ENCODE measurements at places on chromosomes 4 and X.

DNA sequence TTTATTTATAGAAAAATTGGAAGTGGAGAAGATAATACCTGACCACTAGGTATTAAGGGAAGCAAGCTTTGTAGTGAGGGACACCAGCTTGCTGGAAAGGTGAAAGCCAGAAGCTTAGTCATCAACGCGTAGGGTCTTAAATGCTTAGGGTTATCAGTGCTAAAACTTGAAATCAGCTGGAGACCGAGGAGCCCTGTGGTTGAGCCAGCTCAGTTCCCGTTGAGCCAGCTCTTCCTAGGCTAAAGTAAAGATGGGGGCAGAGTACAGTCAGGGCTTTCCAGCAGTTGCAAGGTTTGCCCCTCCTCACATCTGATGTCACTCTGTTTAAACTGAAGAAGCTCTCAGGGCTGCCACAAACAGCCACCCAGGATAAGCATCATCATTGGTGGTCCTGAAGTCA lies 240.7 kb downstream of the DCLK2 start:
- no peak for DNase-seq

DNA sequence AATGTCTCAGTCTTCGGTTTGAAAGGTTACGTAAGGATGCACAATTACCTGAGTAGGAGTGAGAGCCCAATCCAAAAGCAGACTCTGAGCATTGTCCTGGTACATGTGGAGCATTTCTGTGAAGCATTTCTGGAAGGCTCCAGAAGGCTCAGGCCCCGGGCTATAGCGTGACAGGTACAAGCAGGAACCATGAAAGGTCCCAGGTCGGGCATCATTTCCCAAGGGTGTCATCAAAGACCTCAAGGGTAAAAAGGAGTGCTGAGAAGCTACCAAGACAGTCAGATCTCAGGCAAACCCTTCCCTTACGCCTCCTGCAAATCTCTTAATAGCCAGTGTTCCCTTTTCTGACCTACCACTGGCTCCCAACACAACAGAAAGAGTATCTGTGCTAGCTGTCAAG lies 30.8 kb downstream of the GPC4 start:
- no peak for DNase-seq

- DNase-seq, result no peak
Measured at GRCh38 chr4:7824218-7824617, 115.4 kb downstream of the AFAP1 start.

GRCh38 chr4:52059372-52059771 lies 8.3 kb downstream of the SPATA18 start:
- DNase-seq, result no peak

DNA sequence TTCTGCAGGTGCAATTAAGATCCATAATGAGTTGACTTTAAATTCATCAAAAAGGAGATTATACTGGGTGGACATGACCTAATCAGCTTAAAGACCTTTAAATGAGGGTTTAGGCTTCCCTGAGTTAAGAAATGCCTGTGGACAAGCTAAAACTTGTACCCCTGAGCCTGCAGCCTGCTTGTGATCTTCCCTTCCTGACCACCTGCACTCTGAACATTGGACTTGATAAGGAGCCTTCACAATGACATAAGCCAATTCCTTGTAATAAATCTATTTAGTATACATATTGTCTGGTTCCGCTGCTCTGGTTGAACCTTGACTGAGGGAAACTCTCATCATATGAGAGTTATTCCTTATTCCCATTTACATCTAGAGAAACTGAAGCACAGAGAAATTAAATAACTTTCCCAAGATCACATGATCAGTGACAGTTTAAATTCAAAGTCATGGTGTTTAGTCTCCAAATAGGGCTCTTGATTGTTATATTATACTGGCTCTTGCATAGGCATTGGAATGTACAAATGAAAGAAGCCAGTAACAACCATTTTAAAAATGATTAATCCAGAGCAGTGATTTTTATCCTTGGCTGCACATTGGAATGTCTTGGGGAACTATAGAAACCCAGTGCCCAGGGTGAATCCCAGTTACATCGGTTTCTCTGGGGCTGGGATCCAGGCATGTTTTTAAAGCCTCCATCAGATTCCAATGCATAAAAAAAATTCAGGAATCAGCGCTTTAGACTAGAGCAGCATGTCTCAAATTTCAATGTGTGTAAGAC lies 136.1 kb downstream of the MSL3 start:
- no peak for DNase-seq

DNA sequence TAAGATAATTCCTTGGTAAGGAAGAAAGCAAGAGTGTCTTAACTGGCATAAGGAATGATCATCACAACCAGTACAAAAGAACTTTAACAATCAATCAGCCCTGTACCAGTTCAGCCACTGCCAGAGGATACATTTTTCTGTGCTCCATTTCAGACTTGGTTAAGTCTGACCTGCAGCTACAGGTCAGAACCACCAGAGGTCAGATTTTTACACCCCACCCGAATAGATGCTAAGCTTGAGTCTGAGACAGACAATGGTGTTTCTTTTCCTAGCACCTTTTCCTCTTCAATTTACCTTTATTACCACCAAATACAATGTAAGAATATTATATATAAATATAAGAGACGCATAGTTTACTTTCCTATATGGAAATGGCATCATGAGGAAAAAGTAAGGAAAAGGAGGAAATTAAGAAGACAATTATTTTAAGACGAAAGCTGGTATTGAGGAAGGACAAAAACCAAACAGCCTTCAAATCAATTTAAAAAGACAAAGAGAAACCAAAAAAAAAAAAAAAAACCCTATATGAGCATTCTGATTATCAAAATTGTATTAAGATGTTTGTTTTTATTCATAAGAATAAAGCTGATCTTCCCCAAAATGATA lies 215.3 kb upstream of the TTC29 start:
- DNase-seq, result no peak

GRCh38 chr4:52998413-52998812 lies 136.3 kb downstream of the RASL11B start:
- DNase-seq, result no peak

DNA sequence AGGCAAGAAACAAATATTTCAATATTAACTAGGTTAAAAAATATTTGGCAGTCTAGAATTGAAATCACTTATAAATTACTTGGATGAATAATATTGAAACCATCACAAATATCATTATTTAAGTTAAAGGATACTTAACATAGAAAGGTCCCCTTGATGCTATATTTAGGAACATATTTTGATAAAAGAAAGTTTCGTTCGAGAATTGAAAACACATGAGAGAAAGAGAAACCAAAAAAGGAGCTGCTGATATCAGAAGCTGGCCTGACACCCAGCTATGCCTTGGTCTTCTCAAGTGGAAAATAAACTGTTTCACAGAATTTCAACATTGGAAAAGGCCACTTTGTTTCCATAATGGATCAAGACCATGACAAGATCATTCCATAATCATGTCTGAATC lies 762.4 kb downstream of the DMD start:
- DNase-seq, result no peak

DNA sequence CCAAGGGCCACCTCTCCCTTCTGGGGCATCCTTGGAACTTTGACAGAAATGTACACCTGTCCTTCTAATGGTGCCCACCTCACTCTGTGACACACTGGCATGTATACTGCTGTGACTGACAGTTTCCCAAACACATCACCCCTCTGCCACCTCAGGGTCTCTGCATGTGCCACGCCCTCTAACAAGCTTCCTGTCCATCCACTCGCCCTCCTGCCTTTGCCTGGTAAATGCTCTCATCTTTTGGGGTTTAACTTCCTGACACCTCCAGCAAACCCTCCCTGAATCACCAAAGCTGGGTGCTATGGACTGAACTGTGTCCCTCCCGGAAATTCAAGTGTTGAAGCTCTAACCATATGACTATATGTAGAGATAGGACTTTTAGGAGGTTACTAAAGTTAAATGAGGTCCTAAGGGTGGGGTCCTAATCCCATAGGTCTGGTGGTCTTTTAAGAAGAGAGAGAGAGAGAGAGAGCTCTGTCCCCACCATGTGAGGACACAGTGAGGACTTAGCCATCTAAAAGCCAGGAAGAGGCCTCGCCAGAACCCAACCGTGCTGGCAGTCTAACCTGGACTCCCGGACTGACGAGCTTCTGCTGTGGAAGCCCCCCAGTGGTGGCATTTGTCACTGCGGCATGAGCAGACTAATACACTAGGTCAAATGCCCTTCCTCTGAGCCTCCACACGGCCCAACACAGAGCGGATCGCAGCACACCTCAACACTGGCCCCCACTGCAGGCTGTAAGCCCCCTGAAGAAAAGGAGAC lies 95.6 kb downstream of the AFAP1 start:
- DNase-seq, result peak; percentile 79

DNA sequence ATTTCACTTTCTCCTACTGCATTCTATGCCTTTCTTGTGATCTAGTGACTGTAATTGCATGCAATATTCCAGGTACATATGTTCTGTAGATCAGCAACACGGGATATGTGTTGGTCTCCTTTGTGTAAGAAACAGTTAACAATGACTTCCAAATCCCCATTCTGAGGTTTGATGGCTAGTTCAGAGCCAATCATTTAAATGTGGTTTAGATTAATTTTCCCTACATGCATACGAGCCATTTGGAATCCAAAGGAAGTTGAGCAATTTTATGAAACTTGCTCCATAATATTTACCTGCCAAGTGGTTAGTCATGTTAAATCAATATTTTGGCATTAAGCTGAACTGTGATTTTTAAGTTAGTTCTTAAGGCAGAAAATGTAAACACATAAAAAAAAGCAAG lies 172.8 kb upstream of the DCAF12L2 start:
- DNase-seq, result no peak

DNA sequence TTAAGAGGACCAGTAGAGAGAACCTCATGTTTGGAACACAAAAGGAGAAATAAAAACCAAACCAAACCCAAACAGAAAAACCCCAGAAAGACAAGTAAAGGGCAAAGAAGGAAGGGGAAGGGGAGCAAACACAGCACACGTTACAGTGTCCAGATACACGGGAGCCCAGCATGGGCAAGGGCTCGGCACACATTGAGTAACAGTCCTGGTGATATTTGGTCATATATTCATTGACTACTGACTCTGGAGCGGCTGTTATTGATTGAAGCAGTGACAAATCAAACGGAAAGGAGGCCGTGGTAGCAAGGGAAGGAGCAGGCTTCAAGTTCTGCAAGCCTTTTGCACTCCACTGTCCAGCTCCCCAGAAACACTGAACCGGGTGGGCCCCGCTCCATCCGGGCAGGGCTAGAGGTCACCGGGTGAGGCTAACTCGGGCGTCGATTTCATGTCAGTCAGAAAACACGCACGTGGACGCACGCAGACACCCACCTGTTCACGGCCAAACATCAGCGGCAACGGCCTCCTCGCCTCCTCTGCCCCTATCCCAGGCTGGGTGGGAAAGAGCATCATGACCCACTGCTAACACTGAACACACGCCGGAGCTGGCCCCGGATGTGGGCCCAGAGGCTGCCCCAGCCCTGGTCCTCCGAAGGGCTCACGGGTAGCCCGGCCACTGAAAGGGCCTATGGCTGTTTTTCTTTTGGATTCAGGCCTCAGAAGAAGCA lies 3.7 kb upstream of the IRAK1 start:
- no peak for DNase-seq

GRCh38 chr4:109826719-109827118 lies 1.1 kb upstream of the RRH start:
- DNase-seq, result no peak

DNA sequence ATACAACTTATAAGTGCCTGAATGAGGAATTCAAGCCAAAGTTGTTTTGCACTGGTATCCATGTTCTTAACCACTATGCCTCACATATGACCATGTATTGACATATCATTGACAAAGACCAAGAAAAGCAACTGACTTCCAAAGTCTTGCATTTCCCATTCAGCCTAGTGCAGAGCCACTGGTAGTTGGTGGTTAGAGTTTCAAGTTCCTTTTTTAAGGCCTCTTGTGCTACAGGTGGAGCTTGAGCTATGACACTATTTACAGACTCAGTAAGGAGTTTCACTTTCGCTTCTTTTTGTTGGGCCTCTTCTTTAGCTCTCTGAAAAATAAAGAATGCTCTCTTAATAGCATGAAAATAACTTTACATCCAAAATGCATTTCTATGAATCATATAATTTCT lies 763.0 kb downstream of the DMD start:
- DNase-seq, result no peak

DNA sequence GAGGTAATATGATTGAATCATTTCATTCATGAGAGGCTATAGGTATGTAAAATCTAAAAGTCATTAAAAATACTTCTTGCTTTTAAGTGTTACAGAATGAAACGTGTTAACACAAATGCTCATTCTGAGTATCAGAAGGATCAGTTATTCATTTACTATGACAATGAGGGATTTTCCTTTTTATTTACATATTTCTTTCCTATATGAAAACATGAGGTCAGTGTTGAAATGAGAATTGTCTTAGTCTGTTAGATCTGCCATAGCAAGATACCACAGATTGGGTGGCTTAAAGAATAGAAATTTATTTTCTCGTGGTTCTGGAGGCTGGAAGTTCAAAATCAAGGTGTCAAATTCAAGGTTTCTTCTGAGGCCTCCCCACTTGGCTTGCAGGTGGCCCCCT lies 181.2 kb downstream of the ARHGAP10 start:
- no peak for DNase-seq

DNA sequence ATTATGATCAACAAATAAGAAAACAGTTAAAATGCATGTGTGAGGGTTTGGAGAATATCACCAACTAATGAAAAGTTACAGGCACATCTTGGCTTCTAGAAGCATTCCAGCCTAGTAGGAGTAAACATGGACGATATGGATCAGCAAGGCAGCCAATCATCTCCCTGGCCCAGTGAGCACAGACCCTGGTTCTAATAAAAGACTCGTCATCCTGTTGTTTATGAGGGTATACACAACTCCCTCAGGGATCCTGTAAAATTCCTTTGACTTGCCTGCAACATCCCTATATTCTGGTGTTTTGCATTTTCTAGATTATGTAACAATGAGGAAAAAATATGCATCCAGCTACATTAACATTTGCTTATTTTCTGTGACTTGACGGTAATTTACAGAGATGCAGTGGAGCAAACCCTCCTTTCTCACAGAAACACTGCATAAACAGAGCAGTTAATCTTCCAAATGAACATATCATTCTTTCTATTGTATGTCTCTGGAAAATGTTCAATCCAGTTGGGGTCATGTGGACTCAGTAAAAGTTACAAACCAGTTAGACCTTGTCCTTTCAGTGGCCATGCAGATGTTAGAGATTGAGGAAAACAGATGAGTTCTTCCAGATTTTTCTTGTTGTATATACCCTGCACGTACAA lies 88.9 kb upstream of the NDP start:
- DNase-seq, result no peak

- DNase-seq, result no peak
Measured at GRCh38 chr4:61938250-61938846, 738.2 kb downstream of the ADGRL3 start.

DNA sequence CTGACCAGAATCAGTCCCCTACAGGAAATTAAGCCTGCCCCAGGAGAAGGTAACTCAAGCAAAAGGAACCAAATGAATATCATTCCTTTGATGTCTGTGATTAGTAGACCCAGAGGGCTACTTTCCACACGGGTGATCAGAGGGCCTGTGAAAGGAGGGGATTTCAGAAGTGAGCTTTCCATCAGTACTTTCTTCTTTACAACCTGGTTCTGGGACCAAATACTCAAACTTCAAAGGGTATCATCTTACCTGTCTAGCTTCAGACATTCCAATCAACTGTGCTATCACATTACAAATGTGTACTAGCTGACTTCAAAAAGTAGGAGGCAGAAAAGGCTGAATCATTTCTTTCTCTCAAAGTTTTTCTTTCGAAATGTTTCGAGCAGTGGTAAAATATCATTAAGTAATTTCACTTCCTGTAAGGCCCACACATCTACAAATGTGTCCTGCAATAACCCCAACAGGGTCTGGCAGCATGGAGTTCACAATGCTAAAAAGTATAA lies 23.9 kb downstream of the ACSL4 start:
- DNase-seq, result no peak
